ENCODE measurements at places on chromosomes 11 and 22. TPM values are rescaled to one million over a fixed set of nuclear protein-coding genes. Genes with fewer than 3 reads are reported as not detected.

Gene FBXO3
- polyA plus RNA-seq, result 24.0 TPM

Gene NRIP3
- polyA plus RNA-seq, result 1.00 TPM

GRCh38 chr22:39559456-39560105 is 11.0 kb upstream of the CACNA1I start:
- no peak for DNase-seq

DNA sequence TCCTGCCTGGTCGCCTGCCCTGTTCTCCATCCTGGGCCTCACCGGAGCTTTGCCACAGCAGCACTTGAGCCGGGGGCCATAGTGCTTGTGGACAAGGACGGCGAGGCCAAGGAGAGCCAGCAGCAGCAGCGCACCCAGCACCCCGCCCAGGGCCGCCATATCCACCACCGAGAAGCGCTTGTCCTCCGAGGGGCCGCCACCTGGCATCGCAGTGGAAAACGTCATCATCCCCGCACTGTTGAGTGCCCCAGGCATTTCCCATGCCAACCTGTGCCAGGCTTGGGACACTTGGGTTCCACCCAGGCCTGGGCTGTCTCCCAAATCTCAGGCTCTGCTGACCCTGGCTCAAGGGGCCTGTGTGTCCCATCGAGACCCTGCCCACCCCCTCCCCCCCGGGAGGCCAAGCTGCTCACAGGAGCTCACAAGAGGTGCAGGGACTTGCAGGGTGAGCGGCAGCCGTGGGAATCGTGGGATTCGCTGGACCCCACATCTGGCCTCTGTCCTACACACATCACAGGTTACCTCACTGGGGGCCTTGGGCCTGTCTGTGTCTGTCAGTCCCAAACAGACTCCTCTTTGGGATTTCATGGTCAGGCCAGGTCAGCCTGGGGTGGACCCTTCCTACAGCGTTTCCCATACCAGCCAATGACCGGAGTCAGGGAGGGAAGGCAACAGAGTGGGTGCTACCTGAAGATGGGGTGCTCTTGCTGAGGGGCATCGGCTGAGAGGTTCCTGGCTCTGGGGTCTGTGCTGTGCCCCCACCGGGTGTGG is 2.3 kb upstream of the IRF7 start:
- DNase-seq, result no peak

DNA sequence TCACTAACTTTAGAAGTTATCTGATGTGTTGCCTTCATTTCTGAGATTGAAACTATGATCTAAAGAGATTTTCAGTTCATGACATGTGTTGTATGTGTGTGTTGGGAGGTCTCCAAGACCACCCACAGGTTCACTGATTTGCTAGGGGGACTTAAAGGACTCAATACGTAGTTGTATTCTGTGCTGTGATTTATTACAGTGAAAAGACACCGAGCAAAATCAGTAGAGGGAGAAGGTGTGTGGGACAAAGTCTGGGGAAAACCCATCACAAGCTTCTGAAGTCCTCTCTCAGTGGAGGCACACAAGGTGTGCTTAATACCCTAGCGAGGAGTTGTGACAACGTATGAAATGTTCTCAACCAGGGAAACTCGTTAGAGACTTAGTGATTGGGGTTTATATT is 35.6 kb downstream of the RNF169 start:
- DNase-seq, result peak; percentile 6

GRCh38 chr11:17432002-17432401 is 43.5 kb upstream of the KCNJ11 start:
- DNase-seq, result peak; percentile 87

DNA sequence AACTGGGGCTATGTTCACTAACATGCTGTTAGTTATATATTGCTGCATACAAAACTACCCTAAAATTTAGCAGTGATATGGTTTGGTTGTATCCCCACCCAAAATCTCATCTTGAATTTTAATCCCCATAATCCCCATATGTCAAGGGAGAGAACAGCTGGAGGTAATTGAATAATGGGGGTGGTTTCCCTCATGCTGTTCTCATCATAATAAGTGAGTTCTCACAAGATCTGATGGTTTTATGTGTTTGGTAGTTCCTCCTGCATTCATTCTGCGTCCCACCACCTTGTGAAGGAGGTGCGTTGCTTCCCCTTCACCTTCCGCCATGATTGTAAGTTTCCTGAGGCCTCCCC is 10.0 kb upstream of the PATL1 start:
- DNase-seq, result no peak

- no peak for DNase-seq
Measured at GRCh38 chr11:77374611-77375031, 73.1 kb upstream of the GDPD4 start.

GRCh38 chr11:108008656-108009496 is at the start of gene CUL5:
TSS of gene CUL5 (plus strand) at chr11:108008898. CDS start at chr11:108009349, 451 bp downstream.
- DNase-seq, result peak; percentile 97

GRCh38 chr11:121456816-121457431 is 4.2 kb upstream of the SORL1-AS1 start:
- no peak for DNase-seq

Data from muscle of leg (tissue), 16 donors.